ENCODE measurements at places on chromosomes 3 and 15. TPM values are rescaled to one million over a fixed set of nuclear protein-coding genes. Genes with fewer than 3 reads are reported as not detected.

The TMEM42 gene
- total RNA-seq = 16.7 TPM

The KLHL40 gene
- not detected for total RNA-seq

The SEMA3F gene
- 14.2 TPM for total RNA-seq

The RPLP1 gene
- total RNA-seq = 143 TPM

The RAB6B gene
- total RNA-seq = 0.78 TPM

The GOLGA6L4 gene
- 1.4 TPM for total RNA-seq

The HHATL gene
- total RNA-seq = not detected

The CELSR3 gene
- 1.4 TPM for total RNA-seq

The MINAR1 gene
- 1.2 TPM for total RNA-seq

The CFAP91 gene
- total RNA-seq = 1.4 TPM

The ALG3 gene
- 30.1 TPM for total RNA-seq

The MOBP gene
- total RNA-seq = not detected

The SPTBN5 gene
- 0.22 TPM for total RNA-seq

The UQCRC1 gene
- 251 TPM for total RNA-seq

The RAB27A gene
- 17.4 TPM for total RNA-seq

The GTPBP8 gene
- 32.5 TPM for total RNA-seq

The RTP3 gene
- total RNA-seq = not detected

The IP6K1 gene
- total RNA-seq = 40.9 TPM

The RASL12 gene
- total RNA-seq = 0.52 TPM

The TM4SF18 gene
- total RNA-seq = 0.86 TPM

The MYL3 gene
- not detected for total RNA-seq

The PTH1R gene
- 3.0 TPM for total RNA-seq

The SLC25A38 gene
- total RNA-seq = 22.0 TPM

The LRRC34 gene
- total RNA-seq = 6.1 TPM

The IMPG2 gene
- 0.39 TPM for total RNA-seq

The ZPLD1 gene
- total RNA-seq = 0.26 TPM

The CIAO2A gene
- 54.5 TPM for total RNA-seq

The ZNF620 gene
- total RNA-seq = 1.6 TPM

The IL17RB gene
- 3.6 TPM for total RNA-seq

The CELF6 gene
- total RNA-seq = 0.39 TPM

The GOLGA8N gene
- total RNA-seq = 5.7 TPM

The KLF15 gene
- total RNA-seq = 2.2 TPM

The DLEC1 gene
- total RNA-seq = 0.54 TPM

The MAP1A gene
- total RNA-seq = 124 TPM

The USP13 gene
- 11.8 TPM for total RNA-seq

The GOLGA8S gene
- 0.13 TPM for total RNA-seq
